Activated CD4-positive, alpha-beta T cell treated with anti-CD3 and anti-CD28 coated beads for 36 hours (primary cell): ENCODE measurements at places on chromosomes 3 and 15.

DNA sequence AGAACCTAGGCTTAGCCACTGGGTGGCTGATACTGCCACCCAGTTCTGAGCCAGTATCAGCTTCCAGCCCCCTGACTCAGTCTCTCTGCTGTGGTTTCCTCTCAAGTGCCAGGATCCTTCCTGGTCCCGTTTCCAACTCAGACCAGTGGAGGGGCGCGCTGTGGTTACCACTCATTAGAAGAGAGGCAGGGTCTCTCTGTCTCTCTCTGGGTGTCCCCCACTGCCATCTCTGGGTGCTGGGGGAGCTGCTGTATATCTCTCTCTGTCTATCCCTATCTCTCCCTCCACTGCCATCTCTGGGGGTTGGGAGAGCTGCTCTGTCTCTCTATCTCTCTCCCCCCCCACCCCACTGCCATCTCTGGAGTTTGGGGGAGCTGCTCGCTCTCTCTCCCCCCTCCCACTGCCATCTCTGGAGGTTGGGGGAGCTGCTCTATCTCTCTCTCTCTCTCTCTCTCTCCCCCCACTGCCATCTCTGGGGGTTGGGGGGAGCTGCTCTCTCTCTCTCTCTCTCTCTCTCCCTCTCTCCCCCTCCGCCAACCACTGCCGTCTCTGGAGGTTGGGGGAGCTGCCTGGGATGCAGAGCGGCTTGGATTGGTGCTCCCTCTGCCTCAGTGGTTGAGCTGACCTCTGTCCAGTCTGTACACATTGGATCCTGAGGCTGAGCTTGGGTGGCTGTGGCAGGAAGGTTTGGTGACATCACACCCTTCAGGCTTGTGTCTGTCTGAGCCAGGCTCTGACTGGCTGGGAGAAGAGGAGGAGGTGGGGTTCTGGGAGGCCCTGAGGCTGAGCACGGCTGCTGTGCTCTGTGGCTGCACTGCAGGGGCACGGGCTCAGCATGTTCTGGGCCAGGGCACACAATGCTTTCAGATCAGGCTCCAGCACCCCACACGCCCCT is 98.9 kb downstream of the APBA2 start:
- DNase-seq, result peak; percentile 61

GRCh38 chr3:73789825-73790444 is 165.2 kb upstream of the PDZRN3 start:
- no peak for DNase-seq

DNA sequence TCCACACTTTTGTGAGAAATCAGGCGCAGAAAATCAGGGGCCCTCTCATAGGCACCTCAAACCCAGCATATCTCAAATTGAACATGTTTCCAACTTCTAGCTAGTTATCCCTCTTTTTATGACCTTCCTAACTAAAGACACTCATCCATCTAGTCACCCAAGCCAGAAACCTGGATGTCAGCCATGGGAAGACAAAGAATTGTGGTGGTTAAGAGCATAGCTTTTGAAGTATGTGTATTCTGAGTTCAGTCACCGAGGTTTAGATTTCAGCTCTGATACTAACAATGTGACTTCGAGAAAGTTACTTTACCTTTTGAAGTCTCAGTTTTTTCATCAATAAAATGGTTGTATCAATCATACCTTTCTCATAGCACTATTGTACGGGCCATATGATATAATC is 495.5 kb downstream of the NLGN1 start:
- no peak for DNase-seq

DNA sequence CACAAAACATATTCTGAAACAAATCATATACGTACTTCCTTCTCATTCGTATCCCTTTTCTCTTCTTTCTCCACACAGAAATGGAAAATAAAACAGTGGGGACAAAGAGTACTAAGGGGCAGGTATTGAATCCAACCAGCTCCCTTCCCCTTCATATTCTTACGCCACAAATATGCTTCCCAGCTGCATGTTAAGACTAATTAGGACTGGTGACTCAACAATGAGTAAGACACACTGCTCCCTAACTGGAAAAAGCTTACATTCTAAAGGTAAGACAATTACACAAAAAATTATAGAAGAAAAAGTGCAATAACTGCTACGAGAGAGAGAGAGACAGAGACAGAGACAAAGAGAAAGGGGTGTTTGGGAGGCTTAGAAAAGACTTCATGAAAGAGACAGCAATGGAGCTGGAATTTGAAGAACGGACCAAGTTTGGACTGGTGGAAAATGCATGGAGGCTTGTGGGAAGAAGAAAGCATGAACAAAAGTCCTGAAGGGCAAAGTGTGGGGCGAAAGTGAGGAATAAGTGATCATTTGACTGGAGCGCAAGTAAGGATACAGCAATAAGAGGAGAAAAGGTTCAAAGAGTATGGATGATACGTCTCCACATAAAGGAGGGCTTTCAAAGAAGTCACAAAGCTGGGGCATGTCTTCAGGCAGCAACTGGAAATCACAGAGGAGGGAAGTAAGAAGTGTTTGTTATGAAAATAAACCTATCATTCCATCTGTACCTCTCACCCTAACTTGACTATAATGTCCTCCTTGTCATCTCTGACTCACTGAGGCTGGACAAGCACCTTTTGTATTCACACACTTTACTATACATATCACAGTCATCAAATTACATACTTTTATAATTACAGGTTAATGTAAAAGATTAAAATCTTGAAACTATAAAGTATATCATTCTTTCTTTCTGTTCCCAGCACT is 49.2 kb downstream of the RYK start:
- no peak for DNase-seq
